ENCODE measurements at places on chromosomes 2 and 18. TPM values are rescaled to one million over a fixed set of nuclear protein-coding genes. Genes with fewer than 3 reads are reported as not detected.

Gene TEX261
- total RNA-seq = 83.2 TPM

Gene ABCA12
- 0.25 TPM for total RNA-seq

Gene IL1B
- 0.33 TPM for total RNA-seq

Gene TOGARAM2
- not detected for total RNA-seq

Gene ACVR1C
- 0.08 TPM for total RNA-seq

Gene CDK5R2
- total RNA-seq = 2.3 TPM

Gene NEURL3
- total RNA-seq = 1.0 TPM

Gene ABCB11
- total RNA-seq = 0.02 TPM

Gene DCDC2C
- total RNA-seq = not detected

Gene MAP2
- total RNA-seq = 1.3 TPM

Gene MAPK4
- total RNA-seq = 0.14 TPM

Gene C1GALT1C1L
- total RNA-seq = 2.8 TPM

Data from A549 treated with ZK216348 at 1 μM for 4 hours (cell line).